ENCODE measurements at places on chromosomes 3 and 15.

GRCh38 chr3:24226397-24226796 lies 268.3 kb downstream of the THRB start:
- DNase-seq, result no peak

GRCh38 chr3:136898549-136898948 lies 36.5 kb downstream of the NCK1 start:
- DNase-seq, result no peak

GRCh38 chr3:44516230-44516629 lies 38.8 kb upstream of the ZNF445 start:
- no peak for DNase-seq

DNA sequence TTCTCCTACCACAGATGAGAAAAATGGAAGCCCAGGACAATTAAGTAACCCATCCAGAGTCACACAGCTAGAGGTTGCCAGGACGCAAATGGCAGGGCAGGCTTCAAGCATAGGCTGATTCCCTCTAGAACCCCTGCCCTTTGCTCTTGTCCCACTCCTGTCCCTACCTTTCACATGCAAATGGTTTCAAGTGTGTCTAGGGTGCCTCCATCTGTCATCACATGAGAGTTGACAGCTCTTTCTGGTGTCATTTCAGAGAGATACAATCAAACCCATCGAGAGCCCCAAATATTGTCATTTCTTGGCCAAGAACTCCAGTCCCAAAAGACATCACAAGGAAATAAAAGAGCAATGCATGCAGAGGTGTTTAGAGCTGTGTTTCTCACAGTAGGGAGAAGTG lies 23.7 kb downstream of the CCDC12 start:
- no peak for DNase-seq

- no peak for DNase-seq
Measured at GRCh38 chr3:37198996-37199395, 24.6 kb upstream of the LRRFIP2 start.

GRCh38 chr3:172515130-172515918 lies 7.9 kb downstream of the TNFSF10 start:
- DNase-seq, result no peak

- DNase-seq, result no peak
Measured at GRCh38 chr3:15281817-15282216, 50.6 kb downstream of the SH3BP5 start.

- no peak for DNase-seq
Measured at GRCh38 chr3:61565569-61565968, 4.2 kb downstream of the PTPRG start.

- DNase-seq, result no peak
Measured at GRCh38 chr3:12924437-12924836, 83.1 kb upstream of the RPL32 start.

- no peak for DNase-seq
Measured at GRCh38 chr3:81741216-81741615, 20.2 kb downstream of the GBE1 start.

- DNase-seq, result no peak
Measured at GRCh38 chr3:139538733-139539132, 809 bp downstream of the RBP1 start.

GRCh38 chr3:39267631-39268548 lies 11.9 kb downstream of the CX3CR1 start:
- peak; percentile 12 for DNase-seq

DNA sequence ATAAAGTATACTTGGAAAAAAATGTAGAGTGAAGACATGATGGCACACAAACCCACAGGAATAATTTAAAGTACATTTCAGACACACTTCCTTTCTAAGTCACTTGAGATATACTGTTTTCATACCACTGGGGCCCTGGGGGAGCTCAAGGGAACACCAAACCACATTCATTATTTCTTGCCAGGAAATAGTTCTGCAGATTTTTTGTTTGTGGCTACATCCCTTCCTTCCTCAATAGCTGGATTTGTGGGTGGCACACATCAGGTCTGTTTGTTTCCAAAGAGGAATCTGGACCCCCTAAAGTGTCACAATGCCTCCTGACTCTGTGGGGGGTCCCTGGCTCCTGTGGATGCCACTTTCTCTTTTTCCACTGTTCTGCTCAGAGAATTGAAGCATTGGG lies 153.5 kb upstream of the COL8A1 start:
- no peak for DNase-seq

- no peak for DNase-seq
Measured at GRCh38 chr15:36601497-36601932, 22.1 kb downstream of the CDIN1 start.
